ENCODE measurements at places on chromosomes 11 and 22.

DNA sequence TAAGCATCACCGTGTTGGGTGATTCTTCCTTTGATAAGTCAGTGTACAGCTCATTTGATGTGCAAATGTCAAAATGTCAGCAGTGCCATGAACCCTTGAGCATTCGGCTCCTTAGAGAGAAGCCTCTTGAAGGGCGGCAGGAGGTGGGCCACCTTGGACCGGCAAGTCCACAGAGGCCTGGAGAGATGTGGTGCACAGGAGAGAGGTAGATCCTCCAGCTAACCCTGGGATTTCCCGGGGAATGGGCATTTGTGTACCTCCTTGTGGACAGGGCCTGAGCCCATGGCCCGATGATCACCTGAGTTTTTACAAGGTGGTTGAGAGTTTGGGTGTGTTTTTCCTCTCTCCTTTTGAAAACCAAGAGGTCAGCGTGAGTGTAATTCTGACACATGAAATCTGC, 133.2 kb upstream of the RCN1 start:
- DNase-seq, result no peak

DNA sequence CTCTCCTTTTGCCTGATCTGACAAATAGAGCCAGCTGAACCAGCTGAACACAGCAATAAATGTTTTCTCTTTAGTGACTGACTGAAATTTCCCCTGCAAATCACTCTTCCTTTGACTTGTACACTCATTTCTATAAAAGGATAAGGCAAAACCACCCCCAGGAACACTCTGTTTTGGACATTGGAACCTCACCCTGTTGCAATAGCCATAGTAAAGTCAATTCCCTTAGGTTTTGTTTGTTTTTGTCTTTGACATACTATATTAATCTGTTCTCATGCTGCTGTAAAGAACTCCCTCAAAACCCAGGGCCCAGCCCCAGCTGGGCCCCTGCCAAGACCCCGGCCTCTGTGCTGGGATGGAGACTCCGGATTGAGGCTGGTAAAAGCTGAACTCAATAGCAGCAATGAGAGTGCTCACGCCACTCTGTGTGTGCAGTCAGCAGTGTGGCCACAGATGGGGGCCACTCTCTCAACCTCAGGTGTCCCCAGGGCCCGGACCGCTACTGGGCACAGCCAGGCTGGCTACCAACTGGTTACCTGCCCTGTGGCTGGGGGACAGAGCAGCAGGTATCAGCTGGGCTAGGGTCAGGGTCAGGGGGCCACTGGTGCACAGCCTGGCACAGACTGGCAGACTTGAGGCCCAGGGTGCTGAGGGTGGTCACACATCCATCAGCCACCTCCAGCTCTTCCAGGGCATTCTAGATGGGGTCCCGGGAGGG, 597.4 kb downstream of the LUZP2 start:
- DNase-seq, result no peak

- no peak for DNase-seq
Measured at GRCh38 chr22:40634119-40634903, 2.2 kb downstream of the MRTFA start.

GRCh38 chr11:32893343-32894148, 935 bp downstream of the QSER1 start:
- no peak for DNase-seq

DNA sequence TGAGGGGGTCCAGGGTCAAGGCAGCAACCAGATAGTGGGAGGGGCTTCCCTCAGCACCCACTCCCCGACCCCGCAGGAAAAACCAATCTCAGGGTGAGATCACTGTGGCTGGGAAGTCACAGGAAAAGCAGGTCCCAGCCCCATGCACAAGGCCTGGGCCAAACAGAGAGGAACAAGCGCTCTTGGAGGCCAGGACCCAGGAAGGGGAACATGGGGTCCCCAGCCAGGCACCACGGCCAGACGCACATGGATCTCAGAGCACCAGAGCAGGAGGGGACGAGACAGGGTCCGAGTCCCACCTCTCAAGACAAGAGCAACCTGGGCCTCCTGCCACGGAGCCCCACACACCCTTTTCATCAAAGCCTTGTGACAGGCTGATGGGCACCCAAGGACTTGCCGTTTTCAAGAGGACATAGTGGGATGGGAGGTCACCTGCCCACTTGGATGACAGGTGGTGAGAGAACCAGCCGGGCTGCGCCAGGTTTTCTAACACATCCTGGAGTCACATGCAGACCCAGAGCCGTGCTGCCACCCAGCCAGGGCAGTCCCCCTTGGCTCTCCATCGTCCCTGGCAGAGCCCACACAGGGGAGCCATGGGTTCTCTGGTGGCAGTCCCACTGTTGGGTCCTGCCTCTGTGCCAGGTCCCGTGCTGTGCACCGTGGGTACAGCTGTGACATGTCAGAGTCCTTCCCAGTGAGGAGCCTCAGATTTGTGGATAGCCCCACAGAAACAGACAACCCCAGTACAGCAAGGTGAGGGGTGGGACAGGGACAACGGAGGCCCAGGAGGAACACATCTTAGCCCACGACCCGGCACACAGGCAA, 13.2 kb downstream of the POLR3H start:
- DNase-seq, result no peak

DNA sequence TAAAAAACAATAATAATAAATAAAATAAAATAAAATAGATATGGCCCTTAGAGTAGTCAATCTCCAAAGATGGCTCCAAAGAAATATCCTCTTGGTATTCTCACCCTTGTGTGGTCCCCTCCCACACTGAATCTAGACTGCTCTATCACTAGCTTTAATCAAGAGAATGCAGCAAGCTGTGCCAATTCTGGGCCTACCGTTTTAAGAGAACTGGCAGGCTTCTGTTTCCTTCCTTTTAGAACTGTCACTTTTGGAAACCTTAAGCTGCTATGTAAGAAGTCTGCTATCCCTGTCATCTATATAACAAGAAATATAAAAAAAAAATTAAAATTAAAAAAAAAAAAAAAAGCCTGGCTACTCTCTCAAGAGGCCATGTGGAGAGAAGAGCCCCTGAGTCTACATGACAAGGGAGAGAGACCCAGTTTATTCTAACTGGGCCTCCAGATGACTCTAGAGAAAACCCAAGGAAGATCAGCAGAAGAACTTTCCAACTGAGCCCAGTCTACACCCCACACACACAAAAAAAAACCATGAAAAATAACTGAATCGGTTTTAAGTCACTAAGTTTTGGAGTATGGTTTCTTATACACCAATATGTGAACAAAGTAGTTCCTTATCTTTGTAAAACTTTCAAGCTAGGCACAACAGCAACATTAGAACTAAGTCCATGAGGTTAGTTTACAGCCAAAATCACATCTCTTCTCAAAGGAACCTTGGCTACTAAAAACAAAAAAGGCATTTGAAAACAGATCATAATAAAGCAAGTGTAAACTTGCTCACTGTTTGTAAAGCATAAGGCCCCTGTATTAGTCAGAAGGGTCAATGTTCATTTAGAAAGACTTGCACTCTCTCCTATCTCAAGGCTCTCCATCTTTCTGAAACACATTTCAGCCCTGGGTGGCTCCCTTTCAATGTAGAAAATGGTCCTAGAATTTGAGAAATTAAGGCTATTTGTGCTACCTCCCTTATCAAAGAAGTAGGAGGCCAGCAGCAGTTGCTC, 67.3 kb downstream of the AMBRA1 start:
- DNase-seq, result no peak

DNA sequence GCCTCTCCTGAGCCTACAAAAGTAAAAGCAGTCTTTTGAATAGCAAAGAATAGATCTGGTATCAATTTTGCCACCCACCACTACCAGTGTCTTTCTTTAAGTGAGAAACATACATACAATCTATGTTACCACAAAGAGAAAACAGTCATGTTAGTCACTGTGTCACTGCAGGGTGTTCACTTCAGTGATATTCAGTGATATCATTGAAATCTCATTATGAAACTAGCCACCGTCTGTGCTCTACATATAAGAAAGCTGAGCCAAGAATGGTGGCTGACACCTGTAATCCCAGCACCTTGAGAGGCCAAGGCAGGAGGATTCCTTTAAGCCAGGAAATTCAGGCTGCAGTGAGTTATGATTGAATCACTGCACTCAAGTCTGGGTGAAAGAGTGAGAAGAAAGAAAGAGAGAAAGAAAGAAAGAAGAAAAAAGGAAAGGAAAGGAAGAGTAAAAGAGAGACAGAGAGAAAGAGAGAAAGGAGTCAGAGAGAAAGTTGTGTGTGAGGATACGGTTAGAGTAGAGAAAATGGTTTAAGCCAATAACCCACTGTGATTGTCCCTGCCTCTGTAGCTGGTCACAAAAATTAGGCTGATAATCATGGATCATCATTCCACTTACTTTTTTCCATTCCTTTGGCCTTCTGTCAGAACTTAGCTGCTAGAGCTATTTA, 847.1 kb downstream of the FAM181B start:
- no peak for DNase-seq

DNA sequence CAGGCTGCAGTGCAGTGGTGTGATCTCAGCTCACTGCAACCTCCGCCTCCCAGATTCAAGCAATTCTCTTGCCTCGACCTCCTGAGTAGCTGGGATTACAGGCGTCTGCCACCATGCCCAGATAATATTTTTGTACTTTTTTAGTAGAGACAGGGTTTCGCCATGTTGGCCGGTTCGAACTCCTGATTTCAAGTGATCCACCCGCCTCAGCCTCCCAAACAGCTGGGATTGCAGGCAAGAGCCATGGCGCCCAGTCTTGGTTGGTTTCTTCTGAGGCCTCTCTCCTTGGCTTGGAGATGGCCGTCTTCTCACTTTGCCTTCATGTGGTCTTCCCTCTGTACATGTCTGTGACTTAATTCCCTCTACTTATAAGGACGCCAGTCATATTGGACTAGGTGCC, 254.6 kb downstream of the BUD13 start:
- DNase-seq, result no peak

- DNase-seq, result no peak
Measured at GRCh38 chr22:46649141-46650077, 29.2 kb downstream of the GRAMD4 start.

- no peak for DNase-seq
Measured at GRCh38 chr11:33268945-33269540, 11.9 kb downstream of the HIPK3 start.

DNA sequence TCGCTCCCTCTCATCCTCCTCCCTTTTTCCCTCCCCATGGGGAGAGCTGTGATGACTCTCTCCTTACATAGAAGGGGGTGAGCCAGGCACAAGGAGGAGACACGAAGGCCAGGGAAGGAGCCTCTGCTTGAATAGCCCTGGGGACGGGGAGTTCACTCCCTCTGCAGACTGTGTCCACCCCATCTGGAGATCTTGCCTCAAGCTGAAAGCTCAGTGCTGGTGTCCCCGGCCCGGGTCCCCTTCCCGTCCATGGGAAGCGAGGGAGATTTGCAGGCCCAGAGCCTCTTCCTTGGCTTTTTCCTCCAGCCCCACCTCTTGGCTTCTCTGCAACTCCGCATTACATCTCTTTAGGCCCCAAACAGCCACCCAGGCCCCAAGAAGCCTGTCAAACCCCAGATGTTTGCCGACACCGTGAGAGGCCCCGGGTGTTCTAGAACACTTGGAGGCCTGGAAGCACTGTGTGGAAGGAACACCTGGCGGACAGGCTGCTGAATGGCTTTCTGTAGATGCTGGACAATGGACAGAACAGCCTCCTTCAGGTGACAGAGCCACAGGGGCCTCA, 32.3 kb downstream of the LINC01488 start:
- DNase-seq, result no peak

GRCh38 chr11:66859686-66860448, 3.0 kb downstream of the LRFN4 start:
- DNase-seq, result no peak

DNA sequence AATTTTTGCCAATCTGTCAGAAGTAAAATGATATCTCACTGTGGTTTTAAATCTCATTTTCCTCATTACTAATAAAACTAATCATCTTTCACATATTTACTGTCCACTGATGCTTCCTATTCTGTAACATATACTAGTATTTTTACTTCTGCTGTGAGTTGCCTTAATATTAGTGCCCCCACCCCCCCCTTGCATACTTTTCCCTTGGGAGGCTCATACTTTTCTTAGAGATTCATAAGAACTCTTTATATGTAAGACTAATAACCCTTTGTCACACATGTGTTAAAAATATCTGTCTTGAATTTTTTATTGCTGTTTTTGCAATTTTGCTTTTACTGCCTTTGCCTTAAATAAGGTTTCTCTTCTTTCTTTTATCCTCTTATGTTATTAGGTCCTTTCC, 87.2 kb downstream of the PHF21A start:
- DNase-seq, result no peak

DNA sequence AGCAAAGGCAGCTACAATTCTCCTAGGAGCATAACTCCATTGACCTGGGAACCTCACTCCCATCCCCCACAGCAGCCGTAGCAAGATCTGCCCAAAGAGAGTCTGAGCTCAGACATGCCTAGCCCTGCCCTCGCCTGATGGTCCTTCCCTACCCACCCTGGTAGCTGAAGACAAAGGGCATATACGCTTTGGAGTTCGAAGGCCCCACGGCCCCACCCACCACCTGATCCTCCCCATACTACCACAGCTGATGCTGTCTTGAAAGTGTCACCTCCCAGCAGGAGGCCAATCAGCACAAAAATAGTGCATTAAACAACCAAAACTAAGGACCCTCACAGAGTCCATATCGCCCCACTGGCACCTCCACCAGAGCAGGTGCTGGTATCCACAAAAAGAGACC, 22.6 kb upstream of the GNAZ start:
- DNase-seq, result no peak

DNA sequence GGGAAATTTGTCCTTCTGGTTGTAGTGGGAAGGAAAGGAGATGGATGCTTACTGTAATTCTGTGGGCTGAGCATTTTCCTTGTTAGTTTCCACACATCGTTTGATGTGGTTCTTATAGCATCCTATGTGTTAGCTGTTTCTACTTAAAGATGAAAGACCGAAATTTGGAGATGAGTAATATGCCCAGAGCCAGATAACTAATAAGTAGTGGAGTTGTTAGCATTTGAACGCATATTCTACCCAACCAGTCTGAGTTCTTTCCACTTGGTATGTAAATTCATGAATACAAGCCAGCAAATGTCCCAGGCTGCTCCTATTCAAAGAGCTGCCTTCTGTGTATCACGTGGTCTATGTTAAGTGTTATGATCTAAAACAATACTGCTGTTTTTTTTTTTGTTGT, 14.6 kb downstream of the SPECC1L start:
- DNase-seq, result no peak

- no peak for DNase-seq
Measured at GRCh38 chr11:9071692-9072091, 19.7 kb downstream of the SCUBE2 start.

DNA sequence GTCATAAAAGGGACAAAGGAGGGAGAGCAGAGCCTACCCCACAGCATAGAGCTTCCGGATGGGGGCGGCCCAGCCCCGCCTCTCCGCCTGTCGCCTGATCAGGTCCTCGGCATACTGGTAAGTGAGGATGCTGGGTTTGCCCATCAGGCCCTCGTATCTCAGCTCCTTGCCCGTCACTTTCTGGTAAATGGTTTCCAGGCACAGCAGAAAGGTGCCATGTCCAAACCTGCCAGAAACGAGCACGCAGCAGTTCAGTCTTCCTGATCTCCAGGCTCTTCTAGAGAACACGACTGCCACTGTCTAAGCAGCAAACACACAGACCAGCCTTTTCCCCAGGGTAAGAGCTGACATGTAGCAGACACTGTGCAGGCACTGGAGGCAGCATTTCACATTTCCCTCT, 17.4 kb upstream of the TMEM121B start:
- DNase-seq, result no peak
